EH (cell line): ENCODE measurements at places on chromosomes 13 and 19.

DNA sequence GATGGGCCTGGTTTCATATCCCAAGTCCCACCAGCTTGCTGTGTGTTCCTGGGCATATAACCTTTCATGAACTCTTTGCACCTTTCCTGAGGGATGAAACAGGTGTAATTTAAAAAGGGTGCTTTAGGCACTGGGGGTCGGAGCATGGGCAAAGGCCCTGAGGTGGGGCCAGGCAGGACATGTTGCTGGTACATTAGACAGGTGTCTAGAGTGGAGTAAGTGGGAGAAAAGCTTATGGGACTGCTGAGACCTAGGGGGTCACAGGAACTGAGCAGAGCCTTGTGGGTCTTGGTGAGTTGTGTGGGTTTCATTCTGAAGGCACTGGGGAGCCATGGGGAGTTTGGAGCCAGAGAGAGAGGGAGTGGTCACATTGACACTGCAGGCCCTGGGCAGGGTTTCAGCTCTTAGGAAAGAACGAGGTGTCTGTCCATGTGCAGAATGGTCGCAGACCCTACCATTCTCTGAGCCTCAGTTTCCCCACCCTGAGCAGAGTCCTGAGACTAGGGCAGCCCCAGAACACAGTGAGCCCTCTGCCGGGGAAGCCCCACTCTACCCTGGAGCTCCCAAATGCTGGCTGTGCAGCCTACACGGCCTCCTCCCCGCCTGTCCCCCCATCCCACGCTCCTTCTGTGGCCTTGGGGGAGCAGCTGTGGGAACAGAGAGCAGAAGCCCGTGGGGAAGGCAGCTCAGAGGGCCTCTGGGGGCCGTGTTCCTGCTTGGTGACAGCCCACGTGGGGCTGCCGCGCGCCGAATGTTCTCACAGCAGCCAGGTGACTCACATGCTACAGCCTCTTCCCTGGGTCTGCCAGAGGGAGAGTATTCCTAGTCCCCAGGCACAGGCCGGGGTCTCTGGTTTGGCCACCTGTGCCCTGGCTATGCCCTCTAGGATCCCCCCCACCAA is 7.3 kb upstream of the HOMER3 start:
- DNase-seq = no peak

GRCh38 chr19:5687360-5688198 is 2.5 kb upstream of the RPL36 start:
- no peak for DNase-seq

DNA sequence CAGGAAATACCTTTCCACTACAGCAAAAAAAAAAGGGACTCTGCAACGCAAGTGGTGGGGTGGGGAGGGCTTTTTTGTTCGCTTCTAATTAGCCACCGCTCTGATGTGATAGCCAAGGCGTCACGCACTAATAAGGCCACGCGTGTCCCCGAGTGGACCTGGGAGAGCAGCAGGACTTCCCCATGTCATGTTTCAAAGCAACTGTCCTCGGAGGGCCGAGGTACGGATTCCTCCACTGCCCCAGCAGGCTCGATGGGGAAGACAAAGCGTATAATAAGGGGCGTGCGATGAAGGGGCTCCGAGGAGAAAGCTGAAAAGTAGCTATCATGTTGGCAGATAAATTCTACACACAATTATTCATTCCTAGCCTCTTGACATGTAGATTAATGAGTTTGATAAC is 179.7 kb upstream of the ZNF507 start:
- DNase-seq = no peak

GRCh38 chr19:40610396-40611064 is 9.4 kb downstream of the LTBP4 start:
- DNase-seq = no peak

GRCh38 chr13:108433976-108434755 is 164.6 kb downstream of the TNFSF13B start:
- DNase-seq = no peak

- peak; percentile 98 for DNase-seq
Measured at GRCh38 chr13:24922745-24923591, 159.0 kb downstream of the RNF17 start.

DNA sequence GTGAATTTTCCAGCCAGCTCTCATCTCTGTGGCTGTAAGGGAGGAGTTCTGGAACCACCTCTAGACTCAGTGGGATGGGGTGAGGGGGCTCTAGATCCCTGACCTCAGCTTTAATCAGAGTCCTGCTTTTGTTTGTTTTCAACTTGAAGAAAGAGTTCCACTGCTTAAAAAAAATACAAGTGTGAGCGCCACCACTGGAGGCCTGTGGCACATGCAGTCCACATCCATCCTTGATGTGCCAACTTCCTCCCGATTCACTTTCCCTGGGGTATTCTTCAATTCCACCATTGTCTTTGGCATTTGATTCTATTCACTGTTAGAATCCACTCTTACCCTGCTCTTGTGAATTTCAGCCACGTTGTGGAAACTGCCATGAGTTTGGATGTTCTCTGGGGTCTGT is 62.4 kb upstream of the GJB6 start:
- no peak for DNase-seq

DNA sequence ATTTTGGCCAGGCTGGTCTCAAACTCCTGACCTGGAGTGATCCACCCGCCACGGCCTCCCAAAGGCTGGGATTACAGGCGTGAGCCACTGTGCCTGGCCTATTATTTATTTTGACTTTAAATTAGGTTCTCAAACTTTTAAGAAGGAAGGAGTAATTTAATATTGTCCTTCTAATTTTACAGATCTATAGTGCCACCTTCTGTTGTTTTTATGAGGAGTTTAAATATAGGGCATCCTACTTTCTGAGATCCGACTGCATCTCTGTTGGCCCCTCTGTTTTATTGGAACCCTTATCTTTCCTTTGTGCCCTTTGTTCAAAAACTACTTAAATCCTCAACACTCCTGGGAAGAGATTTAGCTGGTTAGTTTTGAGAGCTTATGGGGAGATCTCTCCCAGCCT is 25.4 kb upstream of the ZMYM5 start:
- peak; percentile 27 for DNase-seq

DNA sequence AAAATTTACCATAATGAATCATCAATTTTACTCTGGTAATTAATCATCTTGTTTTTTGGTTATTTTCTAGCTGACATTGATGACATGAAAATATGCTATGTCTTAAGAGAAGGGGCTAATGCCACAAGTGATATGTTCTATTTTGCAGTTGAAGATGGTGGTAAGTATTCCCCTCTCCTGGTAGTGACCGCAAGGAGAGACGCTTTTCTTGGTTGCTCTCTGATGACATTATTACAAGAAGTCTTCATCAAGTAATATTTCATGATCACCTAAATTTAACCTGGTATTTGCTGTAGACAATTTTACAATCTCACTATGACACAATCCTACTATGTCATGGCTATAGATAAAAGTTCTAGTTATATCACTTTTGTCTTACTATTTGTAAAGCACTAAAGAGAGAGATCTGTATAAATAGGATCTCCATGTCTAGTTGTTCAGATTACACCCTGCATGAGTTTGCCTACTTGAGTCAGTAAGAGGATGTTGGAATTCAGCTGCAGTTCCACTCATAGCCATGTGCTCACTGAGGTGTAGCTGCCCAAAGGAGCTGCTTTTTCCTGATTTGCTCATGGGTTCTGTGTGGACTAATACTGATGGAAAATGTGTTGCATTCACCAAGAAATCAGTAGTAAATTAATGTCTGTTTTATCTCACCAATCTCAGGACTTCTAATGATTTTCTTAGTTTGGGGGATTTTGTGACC is 10.9 kb downstream of the FREM2 start:
- DNase-seq = no peak

DNA sequence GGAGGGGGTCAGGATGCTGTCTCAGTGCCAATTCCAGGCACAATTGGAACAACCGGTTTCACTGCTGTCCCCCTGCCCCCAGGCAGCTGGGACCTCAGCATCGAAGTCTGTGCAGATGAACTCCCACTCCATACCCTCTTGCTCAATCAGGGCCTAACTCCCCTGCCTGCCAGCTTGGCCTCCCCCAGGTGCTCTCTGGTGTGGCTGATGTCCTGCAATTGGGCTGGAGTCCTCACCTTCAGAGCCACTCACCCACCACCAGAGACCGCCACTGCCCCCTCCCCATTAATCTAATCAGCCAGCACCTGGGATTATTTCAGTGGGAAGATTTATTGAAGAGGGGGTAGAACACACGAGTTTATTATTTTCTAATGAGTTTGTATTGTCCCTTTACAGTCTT is 118.8 kb downstream of the MIPEP start:
- DNase-seq = no peak

GRCh38 chr13:40943073-40943472 is 76.0 kb downstream of the ELF1 start:
- DNase-seq = no peak

GRCh38 chr13:26435646-26436045 is 121.8 kb upstream of the WASF3 start:
- no peak for DNase-seq

DNA sequence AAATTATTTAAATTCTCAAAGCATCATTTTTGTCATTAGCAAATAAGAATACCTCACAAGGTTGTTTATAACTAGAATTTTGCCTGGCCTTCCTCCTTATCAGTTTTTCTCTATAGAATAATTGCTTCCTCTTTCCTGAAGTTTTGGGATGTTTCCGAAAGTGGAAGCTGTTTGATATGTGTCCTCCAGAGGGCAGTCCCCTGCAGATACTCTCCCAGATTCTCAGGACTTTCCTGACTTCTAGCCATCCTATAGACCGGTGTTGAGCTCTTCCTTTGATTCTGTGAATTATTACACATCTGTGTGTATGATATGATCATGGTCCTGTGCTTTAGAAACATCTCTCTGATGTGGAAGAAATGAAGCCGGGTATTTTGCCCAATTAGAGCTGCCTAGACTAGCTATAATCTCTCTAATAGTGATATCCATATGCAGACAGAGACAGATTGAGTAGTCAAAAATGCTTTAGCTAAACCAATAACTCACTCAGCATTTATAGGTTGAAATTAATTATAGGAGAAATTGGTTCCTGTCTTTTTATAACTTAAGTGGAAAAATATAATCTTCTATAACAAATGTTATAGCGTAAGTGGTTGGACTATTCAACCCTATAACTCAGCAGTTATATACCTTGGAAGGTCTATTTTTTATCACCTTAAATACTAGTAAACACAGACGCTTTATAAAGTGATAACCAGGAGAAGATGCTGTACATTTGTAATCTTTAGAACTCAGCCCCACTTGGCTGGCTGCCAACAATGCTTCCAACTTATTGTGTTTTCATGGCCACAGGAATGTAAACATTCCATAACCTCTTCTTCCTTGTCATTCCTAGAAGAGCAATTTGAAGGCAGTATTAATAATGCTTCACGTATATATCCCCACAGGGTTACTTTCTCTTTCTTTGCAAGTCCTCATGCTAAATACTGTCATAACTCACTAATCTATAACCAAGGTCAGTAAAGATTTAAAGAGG is 201.0 kb upstream of the RXFP2 start:
- peak; percentile 65 for DNase-seq

- DNase-seq = peak; percentile 86
Measured at GRCh38 chr13:47679401-47679800, 321.7 kb downstream of the SUCLA2 start.

DNA sequence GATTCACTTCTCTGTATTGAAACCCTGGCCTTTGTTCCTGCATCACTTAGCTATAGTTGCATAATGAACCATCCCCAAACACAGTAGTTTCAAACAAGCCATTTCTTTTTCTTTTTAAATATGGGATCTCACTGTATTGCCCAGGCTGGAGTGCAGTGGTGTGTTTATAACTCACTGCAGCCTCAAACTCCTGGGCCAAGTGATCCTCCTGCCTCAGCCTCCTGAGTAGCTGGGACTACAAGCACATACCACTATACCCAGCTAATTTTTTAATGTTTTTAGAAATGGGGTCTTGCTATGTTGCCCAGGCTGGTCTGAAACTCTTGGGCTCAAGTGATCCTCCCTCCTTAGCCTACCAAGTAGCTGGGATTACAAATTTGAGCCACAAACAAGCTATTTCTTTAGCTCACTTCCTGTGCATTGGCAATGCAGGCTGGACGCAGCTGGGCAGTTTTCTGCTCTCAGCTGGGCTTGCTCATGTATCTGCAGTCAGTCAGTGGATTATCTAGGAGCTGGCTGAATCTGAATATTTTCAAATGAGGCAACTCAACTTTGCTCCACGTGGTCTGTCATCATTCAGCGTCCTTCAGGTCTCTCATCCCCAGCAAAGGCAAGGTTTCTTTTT is 49.5 kb upstream of the SIN3B start:
- DNase-seq = no peak

DNA sequence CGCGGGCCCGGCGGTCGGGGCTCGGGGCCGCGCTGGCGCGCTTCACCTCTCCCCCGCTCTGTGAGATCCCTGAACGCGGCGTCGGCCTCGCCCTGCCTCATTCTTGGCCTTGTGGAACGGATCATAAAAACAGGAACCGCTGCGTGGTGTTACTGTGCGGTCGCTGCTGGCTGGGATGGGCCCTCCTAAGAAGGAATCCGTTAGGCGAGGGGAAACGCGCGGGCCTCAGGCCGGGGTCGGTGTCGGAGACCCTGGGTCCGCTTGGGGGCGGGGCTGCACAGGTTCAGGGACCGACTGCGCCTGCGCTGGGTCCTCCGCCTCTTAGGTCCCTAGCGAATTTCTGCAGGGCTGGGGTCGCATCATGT is 381 bp downstream of the CKAP2 start:
- peak; percentile 72 for DNase-seq

DNA sequence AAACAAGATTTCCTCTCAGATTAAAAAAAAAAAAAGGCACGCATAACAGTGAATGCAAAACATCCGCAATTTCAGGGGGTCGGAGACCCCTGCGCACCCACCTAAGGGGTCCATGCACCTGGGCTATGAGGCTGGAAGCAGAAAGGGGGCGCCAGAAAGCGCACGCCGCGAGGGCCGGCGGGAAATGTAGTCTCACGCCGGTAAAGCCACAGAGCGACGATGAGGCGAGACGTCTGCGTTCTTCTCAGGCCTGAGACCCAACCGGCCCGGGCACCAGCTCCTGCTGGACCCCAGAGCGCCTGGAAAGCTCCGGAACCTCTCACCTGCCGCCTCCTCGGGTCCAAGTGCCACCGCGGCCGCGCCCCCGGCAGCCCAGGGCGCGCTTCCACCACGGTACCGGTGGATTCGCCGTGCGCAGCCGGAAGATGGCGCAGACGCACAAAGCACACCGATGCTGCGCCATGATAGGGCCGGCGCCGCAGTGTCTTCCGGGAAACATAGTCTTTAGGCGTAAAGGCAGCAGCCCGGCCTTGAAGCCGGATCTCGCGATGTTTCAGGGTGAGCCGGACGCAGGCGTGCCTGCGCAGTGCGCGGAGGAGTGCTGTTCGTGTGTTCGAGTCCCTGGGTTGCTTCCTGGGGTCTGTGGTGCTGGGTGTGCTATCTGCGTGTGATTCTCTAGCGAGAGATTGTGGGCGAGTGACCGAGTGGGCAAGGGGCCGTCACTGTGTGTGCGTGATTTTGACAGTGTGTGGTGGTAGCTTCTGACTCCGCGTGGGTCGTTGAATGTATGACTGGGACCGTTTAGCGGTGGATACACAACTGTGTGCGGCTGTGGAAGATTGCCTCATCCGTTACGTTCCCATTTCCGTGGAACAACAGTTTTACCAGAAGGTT is at the start of gene ZNF582:
TSS of gene ZNF582 (minus strand) at position 416 of the 894 bp plus-strand sequence. CDS start 1,782 bp downstream, outside the sequence.
- DNase-seq = peak; percentile 91

DNA sequence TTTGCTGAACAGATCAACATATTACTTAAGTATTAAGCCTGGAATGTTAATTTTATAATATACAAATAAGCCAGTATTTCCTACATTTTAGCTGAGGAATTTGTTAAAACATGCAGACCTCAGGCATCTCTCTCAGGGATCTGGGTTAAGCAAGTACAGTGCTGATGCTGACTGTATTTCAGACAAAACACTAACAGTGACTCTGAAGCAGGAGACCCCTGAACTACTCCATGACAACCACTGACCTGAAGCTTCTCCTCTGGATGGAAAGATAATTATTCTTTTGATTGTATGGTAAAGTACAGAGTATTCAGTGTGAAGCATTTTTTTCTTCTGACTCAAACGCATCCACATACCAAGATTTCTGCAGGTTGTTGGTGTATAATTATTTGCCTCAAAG is 680.8 kb downstream of the LIG4 start:
- DNase-seq = no peak

- DNase-seq = no peak
Measured at GRCh38 chr19:33482476-33482875, 39.1 kb downstream of the PEPD start.
